A673 (cell line): ENCODE measurements at places on chromosomes 3 and 15. TPM values are rescaled to one million over a fixed set of nuclear protein-coding genes. Genes with fewer than 3 reads are reported as not detected.
A peak's percentile ranks its signal among the peaks of the same experiment; 100 is the strongest.

DNA sequence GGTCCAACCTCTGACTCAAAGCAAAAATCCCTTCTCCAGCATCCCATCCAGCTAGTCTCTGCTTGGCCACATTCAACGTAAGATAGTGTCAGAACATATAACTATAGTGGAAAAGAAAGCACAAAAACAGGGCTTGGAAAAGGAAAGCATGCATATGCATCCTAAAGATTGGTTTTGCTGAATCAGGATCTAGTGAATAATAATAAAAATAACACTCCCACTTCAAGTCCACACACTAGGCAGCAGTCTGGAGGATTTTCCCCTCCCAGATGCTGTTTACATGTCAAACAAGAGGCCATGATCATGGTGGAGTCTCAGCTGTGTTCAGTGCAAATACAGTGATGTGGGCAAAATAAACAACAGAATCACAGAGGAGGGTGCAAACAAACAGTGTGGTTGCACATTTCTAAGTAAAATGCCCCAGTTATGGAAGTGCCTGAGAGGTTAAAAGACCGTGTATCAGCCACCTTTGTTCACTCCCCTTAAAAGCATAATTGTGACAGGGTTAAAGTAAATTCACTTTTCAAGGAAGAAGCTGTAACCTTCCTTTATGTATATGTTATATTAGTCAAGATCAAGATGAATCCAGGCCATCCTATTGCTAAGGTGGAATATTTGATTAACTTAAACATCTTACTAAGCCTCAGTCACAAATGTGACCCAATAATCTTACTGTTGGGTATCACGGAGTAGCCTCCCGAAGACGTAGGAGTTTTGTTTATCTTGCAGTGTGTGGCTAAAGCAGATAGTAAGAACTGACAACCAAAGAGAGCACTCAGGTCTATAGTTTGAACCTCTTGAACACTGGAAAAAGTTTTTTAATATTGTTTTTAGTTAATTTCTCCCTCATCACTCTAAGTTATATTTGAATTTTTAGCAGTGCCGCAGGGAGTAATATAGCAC lies 424.5 kb downstream of the SOX2 start:
- H3K4me3 ChIP-seq = no peak overlapping the region
- no peak for DNase-seq
- no peaks in the 10 kb centered on the region for H3K27me3 ChIP-seq
- no peaks in the 10 kb centered on the region for H3K36me3 ChIP-seq
- H3K27ac ChIP-seq = no peak overlapping the region
- peaks cover 9% of the 10 kb centered on the region for H3K4me1 ChIP-seq

RAB6B gene
- 0.86 and 0.87 TPM in 2 replicates for total RNA-seq

GRCh38 chr3:37793889-37794591 lies 67.6 kb upstream of the CTDSPL start:
- H3K27ac ChIP-seq = no peak overlapping the region
- no peak for DNase-seq
- H3K27me3 ChIP-seq = no peaks in the 10 kb centered on the region

- H3K27ac ChIP-seq = no peak overlapping the region
- H3K27me3 ChIP-seq = no peaks in the 10 kb centered on the region
- H3K4me1 ChIP-seq = no peaks in the 10 kb centered on the region
- no peak for DNase-seq
Measured at GRCh38 chr3:38125305-38126120, 11.4 kb downstream of the ACAA1 start.

- H3K4me3 ChIP-seq = peak overlapping the region; percentile 88
- peak overlapping the region; percentile 78 for H3K27ac ChIP-seq
- H3K4me1 ChIP-seq = peaks cover 6% of the 10 kb centered on the region
- DNase-seq = peak; percentile 88
- H3K36me3 ChIP-seq = no peaks in the 10 kb centered on the region
Measured at GRCh38 chr3:12967606-12968351, 105.5 kb downstream of the IQSEC1 start.

DNA sequence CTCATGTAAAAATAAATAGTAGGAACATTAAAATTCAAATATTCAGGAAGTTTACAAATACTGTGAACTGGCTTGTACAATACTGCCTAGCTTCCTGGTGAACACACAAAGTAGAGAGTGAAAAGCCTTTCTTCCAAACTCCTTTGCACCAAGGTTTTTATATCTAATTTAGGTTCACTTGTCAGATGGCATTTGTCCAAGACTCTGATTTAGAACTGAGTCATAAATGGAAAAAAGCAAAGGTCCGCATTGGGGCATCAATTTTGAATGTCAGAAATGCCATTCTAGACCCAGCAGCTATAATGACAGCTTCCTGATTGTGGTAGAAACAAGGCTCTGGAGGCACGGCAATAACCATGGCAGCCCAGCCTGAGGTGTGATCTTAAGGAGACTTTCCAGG lies 160.7 kb downstream of the PDE8A start:
- H3K4me1 ChIP-seq = peaks cover 11% of the 10 kb centered on the region
- DNase-seq = peak; percentile 70
- H3K27ac ChIP-seq = no peak overlapping the region
- no peaks in the 10 kb centered on the region for H3K27me3 ChIP-seq
- H3K4me3 ChIP-seq = no peak overlapping the region
- peaks cover 26% of the 10 kb centered on the region for H3K36me3 ChIP-seq

DNA sequence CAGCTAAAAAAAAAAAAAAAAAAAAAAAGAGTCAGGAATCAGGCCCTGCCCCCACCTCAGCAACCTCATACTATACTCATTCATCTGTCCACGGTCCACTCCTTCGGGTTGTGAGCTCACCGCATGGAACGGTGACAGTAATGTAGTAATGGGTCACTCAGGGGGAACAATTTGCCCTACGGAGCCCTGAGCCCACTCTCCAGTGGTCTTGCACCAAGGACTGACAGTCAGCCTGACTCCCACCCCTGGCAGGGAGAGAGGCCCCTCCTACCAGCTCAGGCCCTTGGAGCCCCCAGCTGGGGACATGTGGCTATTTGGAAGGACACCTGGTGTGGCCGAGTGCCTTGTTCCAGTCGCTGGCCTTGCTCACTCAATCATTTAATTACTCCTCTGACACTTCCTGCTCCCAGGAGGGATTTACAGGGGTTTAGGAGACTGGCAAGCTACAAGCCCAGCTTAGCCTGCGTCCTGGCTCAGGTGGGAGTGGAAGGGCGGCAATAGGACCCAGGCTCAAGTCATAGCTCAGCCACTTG lies 19.9 kb upstream of the CACNA2D2 start:
- H3K36me3 ChIP-seq = no peaks in the 10 kb centered on the region
- no peaks in the 10 kb centered on the region for H3K27me3 ChIP-seq
- no peaks in the 10 kb centered on the region for H3K4me1 ChIP-seq
- DNase-seq = no peak
- H3K27ac ChIP-seq = no peak overlapping the region
- H3K4me3 ChIP-seq = no peak overlapping the region

DNA sequence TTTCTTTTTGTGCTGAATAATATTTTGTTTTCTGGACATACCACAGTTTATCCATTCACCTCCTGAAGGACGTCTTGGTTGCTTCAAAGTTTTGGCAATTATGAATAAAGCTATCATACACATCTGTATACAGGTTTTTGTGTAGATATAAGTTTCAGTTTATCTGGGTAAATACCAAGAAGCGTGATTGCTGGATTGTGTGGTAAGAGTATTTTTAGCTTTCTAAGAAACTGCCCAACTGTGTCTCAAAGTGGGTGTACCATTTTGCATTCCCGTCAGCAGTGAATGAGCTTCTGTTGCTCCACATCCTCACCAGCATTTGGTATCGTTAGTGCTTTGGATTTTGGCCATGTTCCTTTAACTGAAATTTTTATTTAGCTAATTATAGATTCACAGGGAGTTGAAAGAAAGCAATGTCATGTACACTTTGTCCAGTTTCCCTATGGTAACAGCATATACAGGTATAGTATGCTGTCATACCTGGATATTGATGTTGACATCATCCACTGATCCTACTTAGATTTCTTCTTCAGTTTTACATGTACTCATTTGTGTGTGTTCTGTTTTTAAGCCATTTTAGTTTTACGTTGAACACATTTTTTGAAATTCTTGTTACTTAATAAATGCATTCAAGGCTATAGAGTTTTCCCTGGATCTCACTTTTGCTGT lies 11.9 kb downstream of the ARID3B start:
- no peak overlapping the region for H3K4me3 ChIP-seq
- H3K4me1 ChIP-seq = no peaks in the 10 kb centered on the region
- no peak overlapping the region for H3K27ac ChIP-seq

DNA sequence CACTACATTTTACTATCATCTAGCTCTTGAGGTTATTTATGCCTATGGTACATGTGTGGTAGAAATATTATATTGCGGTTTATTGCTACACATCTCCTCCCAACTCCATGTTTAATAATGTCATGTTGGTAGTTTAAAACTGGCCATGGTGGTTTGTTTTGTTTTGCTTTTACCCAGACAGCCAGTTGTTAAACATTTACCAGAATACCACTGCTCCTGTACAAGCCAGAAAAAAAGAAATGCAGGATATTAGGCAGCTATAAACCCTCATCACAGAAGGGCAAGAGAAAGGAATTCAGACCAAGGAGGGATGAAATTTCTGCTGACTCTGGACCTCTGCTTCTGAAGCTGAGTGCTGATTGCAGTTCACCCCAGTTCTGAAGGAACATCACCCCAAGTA lies 451.8 kb upstream of the IL12A start:
- no peaks in the 10 kb centered on the region for H3K27me3 ChIP-seq
- no peak overlapping the region for H3K4me3 ChIP-seq

DNA sequence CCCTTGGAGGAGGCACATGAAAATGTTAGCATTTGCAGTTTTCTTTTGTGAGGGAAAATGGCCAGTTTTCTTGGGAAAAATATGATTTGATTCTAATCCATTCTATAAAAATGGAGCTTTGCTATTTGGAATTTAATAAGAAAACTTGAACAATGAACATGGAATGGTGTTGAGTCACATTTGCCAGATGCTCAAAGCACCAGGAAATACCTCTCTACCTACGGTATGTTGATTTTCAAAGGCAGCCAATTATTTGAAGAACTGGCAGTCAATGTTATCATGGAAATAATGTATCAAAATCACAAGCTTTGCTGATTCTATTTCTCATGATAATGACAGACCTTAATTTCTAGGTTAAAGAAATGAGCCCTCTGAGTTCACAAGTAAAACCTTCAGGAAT lies 14.9 kb downstream of the NME9 start:
- no peak for DNase-seq
- peaks cover 26% of the 10 kb centered on the region for H3K27me3 ChIP-seq
- no peak overlapping the region for H3K27ac ChIP-seq
- H3K4me3 ChIP-seq = no peak overlapping the region
- H3K4me1 ChIP-seq = no peaks in the 10 kb centered on the region

GRCh38 chr3:133588035-133588434 lies 14.5 kb downstream of the CDV3 start:
- no peak overlapping the region for H3K27ac ChIP-seq
- peaks cover 64% of the 10 kb centered on the region for H3K36me3 ChIP-seq
- no peak for DNase-seq

GRCh38 chr3:163538387-163538786 lies 1539.9 kb downstream of the SI start:
- no peak overlapping the region for H3K4me3 ChIP-seq
- H3K4me1 ChIP-seq = peaks cover 3% of the 10 kb centered on the region
- no peaks in the 10 kb centered on the region for H3K27me3 ChIP-seq
- DNase-seq = no peak
- H3K27ac ChIP-seq = no peak overlapping the region

DNA sequence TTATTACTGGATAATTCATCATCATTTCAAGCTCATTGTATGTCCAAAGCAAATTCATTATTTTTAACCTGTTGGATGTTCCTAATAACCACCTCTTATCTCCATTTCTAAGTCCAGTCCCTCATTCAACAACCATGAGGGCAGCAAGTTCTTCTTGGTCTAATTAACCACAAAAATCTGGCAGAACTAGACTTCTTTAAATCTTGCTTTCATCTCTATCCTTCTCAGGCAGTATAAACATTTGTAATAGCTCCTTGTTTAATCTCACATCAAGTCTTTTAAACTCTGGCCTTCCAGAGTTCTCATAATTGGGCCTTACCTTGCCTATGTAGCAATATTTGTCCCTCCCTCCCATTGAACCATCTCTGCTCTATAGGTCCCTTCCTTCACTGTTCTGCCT lies 17.0 kb upstream of the GHSR start:
- no peaks in the 10 kb centered on the region for H3K27me3 ChIP-seq
- H3K4me3 ChIP-seq = no peak overlapping the region
- no peak for DNase-seq
- no peaks in the 10 kb centered on the region for H3K36me3 ChIP-seq
- H3K27ac ChIP-seq = no peak overlapping the region
- H3K4me1 ChIP-seq = no peaks in the 10 kb centered on the region

- no peaks in the 10 kb centered on the region for H3K27me3 ChIP-seq
- H3K4me1 ChIP-seq = peaks cover 8% of the 10 kb centered on the region
- H3K27ac ChIP-seq = no peak overlapping the region
- peak; percentile 57 for DNase-seq
Measured at GRCh38 chr3:97917813-97918536, 54.3 kb downstream of the RIOX2 start.

- no peaks in the 10 kb centered on the region for H3K27me3 ChIP-seq
- H3K36me3 ChIP-seq = no peaks in the 10 kb centered on the region
- no peak overlapping the region for H3K27ac ChIP-seq
- DNase-seq = no peak
- no peak overlapping the region for H3K4me3 ChIP-seq
Measured at GRCh38 chr15:54026891-54027290, 48.6 kb downstream of the UNC13C start.

DNA sequence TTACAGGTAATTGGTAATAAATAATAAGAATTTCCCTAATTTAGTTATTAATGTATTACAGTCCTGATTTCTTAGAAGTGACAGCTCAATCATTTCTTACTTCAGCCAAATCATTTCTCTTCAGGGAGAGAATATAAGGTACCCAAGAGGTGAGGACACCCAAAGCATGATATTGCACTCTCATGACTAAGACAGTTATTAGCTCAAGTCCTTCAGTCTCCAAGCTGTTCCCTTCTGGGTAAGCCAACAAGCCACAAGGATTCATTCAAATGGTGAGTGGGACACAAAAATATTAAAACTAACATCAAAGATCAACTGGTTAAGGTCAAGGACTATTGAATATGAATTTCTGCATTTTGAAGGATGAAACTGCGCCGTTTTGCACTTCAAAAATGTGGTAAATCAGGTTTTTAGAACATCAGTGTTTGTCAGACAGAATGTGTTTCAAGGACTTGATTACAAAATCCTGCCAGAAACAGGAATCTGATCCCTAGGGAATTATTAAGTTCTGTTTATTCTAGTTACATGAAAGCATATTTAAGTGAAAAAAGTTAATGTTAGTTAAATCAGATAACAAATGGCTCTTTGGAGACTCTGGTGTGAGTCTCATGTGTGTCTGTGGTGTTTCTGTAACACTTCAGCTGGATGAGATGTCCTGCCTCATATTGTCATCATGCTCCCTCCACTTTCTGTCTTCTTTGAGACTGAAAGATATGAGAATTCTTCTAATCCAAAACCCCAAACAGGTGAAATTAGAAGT lies 101.7 kb upstream of the COL8A1 start:
- H3K27me3 ChIP-seq = no peaks in the 10 kb centered on the region
- H3K36me3 ChIP-seq = no peaks in the 10 kb centered on the region
- no peak overlapping the region for H3K4me3 ChIP-seq
- no peaks in the 10 kb centered on the region for H3K4me1 ChIP-seq
- no peak overlapping the region for H3K27ac ChIP-seq

- H3K27me3 ChIP-seq = no peaks in the 10 kb centered on the region
- DNase-seq = no peak
- H3K27ac ChIP-seq = no peak overlapping the region
- no peaks in the 10 kb centered on the region for H3K4me1 ChIP-seq
- no peak overlapping the region for H3K4me3 ChIP-seq
- H3K36me3 ChIP-seq = no peaks in the 10 kb centered on the region
Measured at GRCh38 chr3:194941360-194941955, 255.8 kb downstream of the FAM43A start.

- H3K27me3 ChIP-seq = no peaks in the 10 kb centered on the region
- no peak overlapping the region for H3K4me3 ChIP-seq
- no peaks in the 10 kb centered on the region for H3K4me1 ChIP-seq
- no peaks in the 10 kb centered on the region for H3K36me3 ChIP-seq
Measured at GRCh38 chr3:8732413-8732812, 1.2 kb upstream of the CAV3 start.

ZIC1 gene
- total RNA-seq = 1.4 and 4.2 TPM in 2 replicates

ITIH1 gene
- total RNA-seq = not detected in 2 replicates
